ENCODE measurements at places on chromosomes 3 and 15.

- DNase-seq = no peak
Measured at GRCh38 chr3:21466476-21466875, 284.5 kb downstream of the ZNF385D start.

GRCh38 chr3:23945663-23945912, 502 bp downstream of the NR1D2 start:
- DNase-seq = no peak

- peak; percentile 83 for DNase-seq
Measured at GRCh38 chr3:100068826-100069225, 45.5 kb downstream of the FILIP1L start.

GRCh38 chr3:196609343-196609775, 30.1 kb upstream of the NRROS start:
- peak; percentile 95 for DNase-seq

DNA sequence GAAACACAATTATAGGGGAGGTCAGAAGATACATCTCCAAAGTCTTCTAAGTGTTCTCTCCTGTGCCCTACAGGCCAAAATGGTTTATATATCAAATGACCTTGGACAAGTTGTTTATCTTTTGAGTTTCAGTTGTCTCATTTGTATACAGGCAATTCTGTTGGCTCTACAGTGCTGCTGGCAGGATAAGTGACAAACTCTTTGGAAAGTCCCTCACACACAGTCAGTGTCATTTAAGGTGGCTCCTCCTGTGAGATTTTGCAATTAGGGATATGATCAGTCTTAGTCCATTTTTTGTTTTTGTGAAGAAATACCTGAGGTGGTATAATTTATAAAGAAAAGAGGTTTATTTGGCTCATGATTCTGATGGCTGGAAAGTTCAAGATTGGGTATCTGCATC, 1035.8 kb upstream of the CFAP20DC start:
- no peak for DNase-seq

Data from transverse colon (tissue), 4 donors.